ENCODE measurements at places on chromosomes 2 and 18.

GRCh38 chr2:220814441-220814840 is 757.7 kb downstream of the EPHA4 start:
- no peak for DNase-seq

GRCh38 chr2:75647771-75648170 is 1.2 kb downstream of the MRPL19 start:
- DNase-seq, result no peak

- no peak for DNase-seq
Observed at GRCh38 chr2:26558271-26559043, 80.5 kb upstream of the OTOF start.

DNA sequence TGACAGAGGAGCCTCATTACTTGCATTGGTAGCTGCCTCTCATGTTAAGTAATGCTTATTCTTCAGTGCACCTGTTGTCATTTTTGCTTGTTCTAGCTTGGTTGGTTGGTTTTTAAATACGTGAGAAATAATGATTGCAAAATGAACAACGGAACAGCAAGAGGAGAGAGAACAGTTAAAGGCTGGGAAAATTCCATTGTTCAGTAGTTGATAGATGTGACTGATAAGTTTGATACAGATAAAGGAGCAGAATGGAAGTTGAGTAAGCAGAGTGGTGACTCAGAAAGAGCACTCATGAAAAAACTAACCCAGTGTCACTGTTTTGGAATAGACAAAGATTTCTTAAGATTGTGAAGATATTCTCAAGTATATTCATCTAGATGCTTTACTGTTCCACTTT is 50.5 kb downstream of the MTA3 start:
- DNase-seq, result no peak

- DNase-seq, result no peak
Observed at GRCh38 chr2:41719756-41720155, 328.1 kb upstream of the PKDCC start.

DNA sequence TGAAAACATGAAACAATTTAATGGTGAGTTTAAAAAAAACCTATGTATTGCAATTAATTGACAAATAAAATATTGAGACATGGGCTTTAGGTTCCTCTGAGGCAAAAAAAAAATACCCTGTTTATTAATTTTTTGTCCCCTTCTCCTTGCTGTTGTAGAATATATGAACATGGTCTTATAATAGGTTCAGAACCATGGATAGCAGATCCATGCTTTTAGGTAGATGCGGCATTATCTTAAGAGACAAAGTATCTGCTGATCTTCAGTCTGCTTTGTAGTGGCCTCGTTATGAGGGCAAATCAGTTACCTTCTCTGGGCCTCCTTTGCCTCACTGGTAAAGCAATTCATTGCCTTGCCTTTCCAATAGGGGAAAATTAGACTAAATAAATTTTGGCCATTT is 850.7 kb downstream of the NRXN1 start:
- no peak for DNase-seq

- DNase-seq, result no peak
Observed at GRCh38 chr18:7982216-7982615, 415.1 kb downstream of the PTPRM start.

- DNase-seq, result no peak
Observed at GRCh38 chr2:190786404-190787166, 94.0 kb upstream of the GLS start.

- DNase-seq, result peak; percentile 10
Observed at GRCh38 chr18:58175122-58175785, 131.2 kb downstream of the NEDD4L start.

DNA sequence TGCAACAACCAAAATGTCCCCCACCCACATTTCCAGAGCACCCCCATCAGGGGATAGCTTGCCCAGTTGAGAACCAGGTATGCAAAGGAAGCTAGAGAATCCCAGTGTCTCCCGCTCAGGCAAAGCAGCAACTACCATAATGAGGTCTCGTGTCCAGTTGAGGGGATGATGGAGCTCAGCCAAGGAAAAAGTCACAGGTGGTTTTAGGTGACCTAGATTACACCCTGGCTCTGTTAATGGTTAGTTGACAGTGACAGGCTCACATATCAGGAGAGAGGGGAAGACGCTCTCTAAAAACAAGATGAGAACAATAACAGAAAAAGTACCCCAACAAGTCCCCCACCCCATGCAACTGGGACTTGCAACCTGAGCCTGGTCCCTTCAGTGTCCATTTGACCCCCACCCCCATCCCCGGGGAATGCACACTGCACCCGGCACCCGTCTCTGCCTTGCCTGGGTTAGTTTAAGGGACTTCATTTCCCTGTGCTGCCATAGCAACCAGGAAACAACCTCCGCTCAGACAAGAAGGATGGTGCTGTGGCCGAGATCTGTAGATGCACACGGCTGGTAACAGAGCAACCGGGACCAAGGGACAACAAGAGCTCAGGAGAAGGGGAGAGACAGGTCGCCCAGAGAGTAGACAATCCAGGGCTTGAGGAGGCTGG is at the start of gene KIAA2012:
TSS of gene KIAA2012 (plus strand) at position 519 of the 665 bp plus-strand sequence. CDS start 373 bp downstream, outside the sequence.
- no peak for DNase-seq

DNA sequence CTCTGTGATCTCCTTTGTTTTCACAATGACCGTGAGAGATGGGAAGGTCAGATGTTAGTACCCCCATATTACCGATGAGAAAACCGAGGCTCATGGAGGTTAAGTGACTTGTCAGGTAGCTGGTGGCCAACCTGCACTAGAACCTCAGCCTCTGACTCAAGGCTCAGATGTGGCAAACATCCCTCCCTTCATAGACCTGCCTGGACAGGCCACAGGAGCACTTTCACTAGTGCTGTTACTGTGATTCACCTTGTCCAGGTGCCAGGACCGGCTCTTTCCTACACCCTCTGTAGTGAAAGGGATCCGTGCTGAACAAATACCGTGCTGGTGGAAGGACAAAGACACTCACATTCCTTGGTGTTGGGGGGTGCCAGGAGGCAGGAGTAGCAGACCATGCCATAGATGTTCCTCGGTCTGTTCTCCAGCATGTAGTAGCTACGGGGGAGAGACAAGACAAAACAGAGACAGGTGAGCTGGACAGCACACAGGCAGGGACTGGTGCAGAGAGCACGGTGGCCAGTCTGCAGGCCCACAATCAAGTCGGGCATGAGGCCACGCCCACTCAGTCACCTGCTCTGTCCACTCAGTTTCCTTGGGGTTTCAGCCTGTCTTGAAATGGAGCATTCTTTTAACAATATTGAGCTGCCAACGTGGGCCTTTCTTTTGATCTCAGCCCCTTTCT is 65.9 kb downstream of the EDAR start:
- DNase-seq, result no peak

GRCh38 chr18:75250471-75250821 is 39.8 kb downstream of the TSHZ1 start:
- no peak for DNase-seq

DNA sequence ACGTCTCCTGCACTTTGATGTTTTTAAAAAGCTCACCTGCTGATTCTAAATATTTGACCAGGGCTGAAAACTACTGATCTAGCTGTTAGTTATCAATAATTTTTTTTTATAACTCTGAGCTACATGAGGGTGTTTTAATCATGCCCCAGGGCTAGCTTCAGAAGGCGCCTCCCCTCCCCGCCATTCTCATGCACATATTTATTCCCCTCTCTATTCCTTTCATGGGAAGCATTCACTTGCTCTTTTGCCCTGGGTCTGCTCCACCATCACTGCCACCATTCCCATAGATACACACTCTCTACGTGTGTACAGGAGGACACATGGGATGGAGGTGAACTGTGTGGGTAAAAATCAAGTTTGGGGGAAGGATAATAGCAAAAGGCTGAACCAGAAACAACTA is 101.0 kb downstream of the PLA2R1 start:
- DNase-seq, result no peak

DNA sequence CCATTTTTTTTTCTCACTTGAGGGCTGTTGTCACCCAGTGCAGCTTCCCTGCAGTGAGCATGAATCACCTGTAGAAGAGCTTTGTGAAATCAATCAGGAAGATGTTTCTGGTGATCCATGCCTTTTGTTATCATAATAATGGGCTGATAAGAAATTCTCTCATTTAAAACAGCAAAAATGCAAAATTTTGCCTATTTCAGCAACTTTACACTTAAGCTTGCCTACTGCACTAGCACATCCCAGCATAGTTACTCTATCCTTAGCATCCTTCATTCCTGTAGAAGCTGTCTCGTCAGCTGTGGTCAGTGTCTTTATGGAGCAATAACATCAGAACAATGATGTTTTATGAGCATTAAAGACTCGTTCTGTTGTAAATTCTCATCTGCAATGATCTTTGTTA is 178.6 kb upstream of the ZNF804A start:
- DNase-seq, result no peak

DNA sequence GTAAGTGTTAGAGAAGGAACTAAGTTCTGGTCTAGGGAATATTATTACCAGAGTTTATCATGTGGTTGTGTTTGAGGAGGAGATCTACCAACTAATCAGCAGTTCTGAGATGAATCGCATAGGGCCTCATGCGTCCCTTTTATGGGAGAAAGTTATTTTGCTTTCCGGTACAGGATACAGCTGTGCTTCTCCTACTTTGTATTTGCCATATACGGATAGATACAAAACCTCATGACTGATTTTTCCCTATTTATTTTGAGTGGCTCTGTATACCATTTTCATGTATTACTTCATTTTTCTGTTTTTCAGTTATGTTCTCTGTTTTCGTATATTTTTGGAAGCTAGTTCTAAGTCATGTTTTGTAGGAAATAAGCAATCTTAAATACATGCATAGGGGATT is 66.8 kb downstream of the ACSL3 start:
- DNase-seq, result no peak

DNA sequence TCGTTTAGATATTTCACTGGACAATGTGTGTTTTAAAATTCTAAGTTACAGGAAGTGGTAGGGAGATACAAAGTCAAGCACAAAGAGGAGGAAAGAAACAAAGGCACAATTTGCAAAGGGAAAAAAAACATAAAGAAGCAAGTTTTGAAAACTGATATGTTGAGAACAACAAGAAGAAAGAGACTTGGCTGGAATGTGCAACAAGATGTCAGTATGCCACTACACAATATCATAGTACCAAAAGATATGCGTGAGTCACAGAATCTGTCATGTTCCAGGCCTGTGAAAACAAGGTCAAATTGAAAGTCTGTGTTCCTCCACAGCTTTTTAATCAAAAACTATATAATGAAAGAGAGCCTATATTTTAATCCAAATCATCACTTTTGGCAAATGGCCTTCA is 12.0 kb downstream of the EXOC6B start:
- DNase-seq, result no peak

- no peak for DNase-seq
Observed at GRCh38 chr2:60052601-60053000, 500.9 kb downstream of the BCL11A start.

GRCh38 chr2:99862566-99862965 is 279.8 kb downstream of the AFF3 start:
- DNase-seq, result no peak

DNA sequence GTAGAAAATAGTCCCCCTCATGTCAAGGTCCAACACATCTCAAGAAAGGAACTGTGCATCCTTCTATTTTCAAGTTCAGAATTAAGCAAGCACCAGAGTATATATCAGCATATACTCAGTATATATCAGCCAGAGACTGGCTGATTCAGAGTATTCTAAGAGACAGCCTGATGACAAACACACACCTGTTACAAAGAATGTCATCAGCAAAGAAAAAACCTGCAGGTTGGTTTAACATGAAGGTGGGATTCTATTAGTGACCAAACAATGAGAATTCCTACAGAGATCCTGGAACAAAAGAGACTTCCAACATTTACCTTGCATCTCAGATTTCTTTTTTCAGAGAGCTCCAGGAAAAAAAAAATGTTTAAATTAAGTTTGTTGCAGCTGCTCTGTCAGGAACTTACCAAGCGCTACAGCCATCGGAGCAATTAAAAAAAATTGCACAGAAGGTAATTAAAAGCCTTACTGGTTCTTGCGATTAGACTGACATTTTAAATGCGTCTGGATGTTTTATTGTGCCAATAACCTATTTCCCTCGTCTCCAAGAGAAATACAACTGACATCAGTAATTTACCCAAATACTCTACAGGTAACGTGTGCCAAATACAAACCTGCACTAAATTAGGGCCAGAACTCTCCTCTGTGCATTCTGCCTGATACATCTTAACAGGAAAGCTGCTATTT is 218.1 kb downstream of the HNMT start:
- peak; percentile 46 for DNase-seq
